Hippocampal formation (tissue), 2 donors: ENCODE measurements at places on chromosomes 4 and X.

DNA sequence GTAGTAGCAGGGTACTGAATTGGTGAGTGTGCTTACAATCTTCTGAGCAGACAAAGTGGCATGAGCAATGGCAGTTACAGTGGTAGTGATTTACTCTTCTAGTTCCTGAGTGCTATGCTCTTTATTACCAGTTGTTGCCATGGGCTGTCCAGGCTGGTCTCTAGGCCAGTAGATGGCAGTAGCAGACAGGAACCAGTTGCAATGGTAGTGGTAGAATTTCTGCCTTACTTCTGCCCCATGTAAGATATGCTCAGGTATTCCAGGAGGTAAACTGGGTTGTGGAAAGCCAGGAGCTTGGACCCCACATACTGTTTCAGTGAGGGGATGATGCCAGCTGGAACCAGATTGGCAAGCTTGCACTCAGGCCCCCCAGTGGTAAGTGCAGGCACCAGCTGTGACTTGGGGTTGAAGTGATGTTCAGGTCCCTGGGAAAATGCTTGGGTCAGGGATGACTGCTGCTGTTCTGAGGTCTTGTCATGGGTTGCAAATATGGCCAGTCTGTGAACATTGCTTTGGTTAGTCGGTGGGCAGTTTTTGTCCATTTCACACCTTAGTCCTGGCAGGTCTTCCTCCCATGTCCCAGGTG lies 63.0 kb upstream of the ZXDB start:
- DNase-seq = no peak

DNA sequence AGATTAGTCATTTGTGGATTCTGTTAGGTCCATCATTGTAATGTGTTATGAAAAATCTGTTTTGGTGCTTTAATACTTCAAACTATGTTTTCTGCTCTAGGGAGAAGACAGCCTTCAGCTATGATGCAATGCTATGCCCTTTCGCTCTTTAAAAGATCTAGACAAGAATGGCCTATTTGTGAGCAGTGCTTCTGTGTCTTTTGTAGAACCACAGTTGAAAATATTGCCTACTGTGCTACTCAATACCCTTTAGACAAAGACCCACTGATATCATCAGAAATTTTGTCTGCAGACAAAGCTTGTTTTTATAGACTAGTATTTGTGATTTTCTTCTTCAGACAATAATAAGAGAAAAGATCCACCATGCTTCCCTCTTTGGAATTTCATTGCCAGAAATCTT lies 44.6 kb upstream of the SLITRK2 start:
- no peak for DNase-seq

DNA sequence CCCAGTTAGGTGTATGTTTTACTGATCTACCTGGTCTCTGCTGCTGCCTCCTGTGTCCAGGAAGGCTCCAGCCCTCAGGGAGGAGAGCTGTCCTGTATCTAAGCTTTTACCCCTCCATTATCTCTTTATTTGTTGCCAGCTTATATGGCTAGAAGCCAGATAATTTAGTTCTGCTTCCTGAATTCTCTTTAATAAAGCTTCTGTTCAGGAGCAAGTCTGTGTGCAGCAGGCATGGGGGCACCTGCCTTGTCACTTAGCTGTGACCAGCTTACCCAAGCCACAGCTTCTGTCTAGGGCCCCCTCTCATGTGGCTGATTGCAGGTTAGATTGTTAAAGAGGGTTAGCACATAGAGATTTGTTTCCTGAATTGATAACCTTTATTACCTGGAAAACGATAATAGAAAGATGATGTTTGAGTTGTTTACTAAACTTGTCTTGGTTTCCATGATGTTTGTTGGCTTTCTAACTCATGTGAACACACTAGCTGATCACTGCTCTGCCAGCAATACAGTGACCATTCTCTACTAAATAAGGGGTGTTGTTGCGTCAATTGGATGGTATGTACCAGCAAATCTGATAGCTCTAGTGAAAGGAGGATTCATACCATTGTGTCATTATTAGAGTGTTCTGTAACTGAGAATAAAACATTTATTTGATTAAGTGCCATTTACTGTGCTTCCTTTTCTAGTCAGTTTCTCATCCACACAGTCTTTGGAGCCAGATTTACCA lies 189.8 kb upstream of the ANK2 start:
- DNase-seq = no peak

DNA sequence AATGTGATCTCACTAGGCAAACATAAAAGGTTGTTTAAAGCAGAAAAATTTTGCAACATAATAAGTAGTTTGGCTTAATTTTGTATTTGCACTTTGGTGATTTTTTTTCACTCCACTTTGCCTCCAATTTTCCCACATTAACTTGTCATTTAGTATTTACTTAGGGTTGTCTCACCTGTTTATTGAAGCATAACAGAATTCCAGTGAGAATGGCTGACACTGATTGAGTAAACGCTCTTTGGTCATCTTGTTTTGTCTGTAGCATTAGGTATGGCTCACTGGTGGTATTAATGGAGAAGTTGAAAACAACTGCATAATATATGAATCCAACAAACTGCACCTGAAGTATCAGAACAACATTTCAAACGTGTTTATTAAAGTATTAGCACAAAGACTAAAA lies 799.5 kb upstream of the ADGRL3 start:
- no peak for DNase-seq

DNA sequence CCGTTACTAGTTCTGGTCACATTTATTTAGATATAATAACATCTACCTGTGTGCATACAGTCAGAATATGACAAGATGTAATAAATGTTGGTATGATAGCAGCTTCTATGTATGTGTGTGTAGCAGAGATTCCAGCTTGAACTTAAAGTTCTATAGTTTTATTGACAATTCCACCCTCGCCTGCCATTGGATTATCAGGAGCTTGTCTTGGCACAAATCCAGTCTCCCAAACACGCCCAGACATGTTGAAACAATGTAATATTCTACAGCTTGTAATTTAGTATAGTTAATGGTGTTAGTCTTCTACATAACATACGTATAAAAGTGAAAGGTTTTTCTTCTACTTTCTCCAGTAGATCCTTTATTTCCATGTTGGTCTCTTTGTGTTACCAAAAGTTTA lies 44.4 kb downstream of the BBS12 start:
- no peak for DNase-seq

GRCh38 chrX:15744181-15744867 lies 6.3 kb downstream of the CA5B start:
- DNase-seq = no peak

DNA sequence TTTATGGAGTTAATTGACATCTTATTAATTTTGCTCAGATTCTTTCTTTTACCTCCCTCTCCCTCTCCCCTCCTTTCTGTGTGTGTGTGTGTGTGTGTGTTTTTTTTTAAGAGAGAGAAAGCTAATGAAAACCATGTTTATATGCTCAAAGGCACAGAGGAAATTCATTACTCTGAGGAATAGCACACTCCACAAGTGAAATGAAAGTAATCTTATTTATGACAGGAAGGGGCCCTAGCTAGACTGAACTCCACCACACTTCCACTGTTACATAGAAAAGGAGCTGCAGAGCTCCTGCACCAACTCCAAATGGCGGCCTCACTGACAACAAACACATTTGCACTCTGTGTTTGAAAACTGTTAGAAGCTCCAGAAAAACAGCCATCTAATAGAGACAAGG lies 150.6 kb downstream of the RASL11B start:
- DNase-seq = no peak

GRCh38 chr4:114807759-114808404 lies 209.3 kb downstream of the UGT8 start:
- DNase-seq = peak; percentile 3
